EH (cell line): ENCODE measurements at places on chromosomes 11 and 22.
A peak's percentile ranks its signal among the peaks of the same experiment; 100 is the strongest.

GRCh38 chr11:133156986-133157745, 375.1 kb downstream of the OPCML start:
- no peak for DNase-seq

- peak; percentile 52 for DNase-seq
These were observed 2.3 kb upstream of the DUSP8 start for GRCh38 chr11:1574238-1574932.

DNA sequence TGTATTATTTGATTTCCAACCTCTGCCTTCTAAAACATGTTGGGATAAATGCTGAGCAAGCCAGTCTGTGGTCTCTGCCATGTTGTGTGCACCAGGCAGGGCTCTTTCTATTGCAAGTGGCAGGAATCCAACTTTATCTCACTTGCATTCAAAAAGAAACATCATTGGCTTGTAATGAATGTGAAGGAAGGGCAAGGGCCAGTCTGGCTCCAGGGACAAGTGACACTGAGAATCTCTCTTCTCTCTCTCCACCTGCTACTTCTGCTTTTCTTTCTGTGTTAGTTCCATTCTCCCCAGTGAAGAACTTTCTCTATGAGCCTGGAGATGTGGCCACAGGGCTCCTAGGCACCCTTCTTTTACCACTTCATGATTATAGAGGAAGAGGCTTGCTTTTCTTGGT, 329.9 kb upstream of the NCAM1 start:
- DNase-seq = no peak

GRCh38 chr22:21790359-21790758, 54.8 kb upstream of the YPEL1 start:
- no peak for DNase-seq

DNA sequence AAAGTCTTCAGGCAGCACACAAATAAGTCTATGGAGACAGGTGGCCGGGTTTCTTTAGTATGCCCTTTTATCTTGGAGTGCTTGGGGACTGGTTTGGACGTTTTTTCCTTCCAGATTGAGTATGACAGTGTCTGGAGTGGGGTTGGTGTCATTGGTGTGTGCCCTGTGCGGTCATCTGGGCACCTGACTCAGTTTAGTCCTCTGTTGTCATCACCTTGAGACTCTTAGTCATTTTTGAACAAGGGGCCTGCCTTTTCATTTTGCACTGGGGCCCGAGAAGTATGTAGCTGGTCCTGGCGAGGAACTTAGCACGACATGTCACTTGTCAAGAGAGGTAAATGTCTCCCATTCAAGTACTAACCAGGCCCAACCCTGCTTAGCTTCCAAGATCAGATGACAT, 27.2 kb upstream of the MYO18B start:
- DNase-seq = no peak

GRCh38 chr11:73382747-73383146, 6.5 kb downstream of the RELT start:
- DNase-seq = no peak

GRCh38 chr11:60809249-60809648, 24.1 kb downstream of the MS4A10 start:
- no peak for DNase-seq

- DNase-seq = peak; percentile 71
These were observed 129.7 kb downstream of the ST3GAL4 start for GRCh38 chr11:126485021-126485792.

GRCh38 chr11:130999992-131000770, 83.9 kb upstream of the SNX19 start:
- peak; percentile 96 for DNase-seq

GRCh38 chr11:74121804-74122203, 49.0 kb downstream of the C2CD3 start:
- DNase-seq = no peak

GRCh38 chr11:2328021-2328420, 26.2 kb downstream of the TSPAN32 start:
- DNase-seq = no peak

DNA sequence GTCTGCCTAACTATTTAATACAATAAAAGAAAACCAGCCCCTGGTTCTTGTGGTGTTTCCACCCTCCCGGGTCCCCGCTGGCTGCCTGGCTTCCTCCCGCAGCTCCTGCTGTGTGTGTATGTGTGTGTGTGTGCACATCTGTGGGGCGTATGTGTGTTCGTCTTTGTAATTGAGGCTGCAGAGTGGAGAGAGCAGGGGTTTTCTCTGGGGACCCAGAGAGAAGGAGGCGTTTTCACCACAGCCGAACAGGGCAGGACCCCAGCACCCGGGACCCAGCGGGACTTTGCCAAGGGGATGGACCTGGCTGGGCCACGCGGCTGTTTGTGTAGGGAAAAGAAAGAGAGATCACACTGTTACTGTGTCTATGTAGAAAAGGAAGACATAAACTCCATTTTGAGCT, 42.7 kb downstream of the IGLL1 start:
- DNase-seq = no peak

- DNase-seq = no peak
These were observed 105.9 kb upstream of the SLC22A12 start for GRCh38 chr11:64485074-64485473.

DNA sequence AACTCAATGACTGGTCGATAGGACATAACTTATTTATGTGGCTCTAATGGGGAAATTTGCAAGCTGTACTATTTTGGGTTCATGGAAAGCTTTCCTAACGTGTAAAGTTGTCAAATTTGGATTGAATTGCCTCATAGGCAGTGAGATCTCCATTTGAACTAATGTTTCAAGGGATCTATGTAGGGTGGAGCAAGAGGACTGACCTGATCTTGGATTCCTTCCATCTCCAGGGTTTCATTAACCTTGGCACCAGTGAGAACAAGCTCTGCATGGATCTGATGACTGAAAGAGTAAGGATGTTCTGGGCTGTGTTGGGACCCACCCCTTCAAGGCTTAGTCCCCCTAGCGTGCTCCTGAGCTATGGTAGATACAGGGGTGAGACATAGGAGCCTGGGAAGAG, 2.1 kb downstream of the ACCSL start:
- no peak for DNase-seq

DNA sequence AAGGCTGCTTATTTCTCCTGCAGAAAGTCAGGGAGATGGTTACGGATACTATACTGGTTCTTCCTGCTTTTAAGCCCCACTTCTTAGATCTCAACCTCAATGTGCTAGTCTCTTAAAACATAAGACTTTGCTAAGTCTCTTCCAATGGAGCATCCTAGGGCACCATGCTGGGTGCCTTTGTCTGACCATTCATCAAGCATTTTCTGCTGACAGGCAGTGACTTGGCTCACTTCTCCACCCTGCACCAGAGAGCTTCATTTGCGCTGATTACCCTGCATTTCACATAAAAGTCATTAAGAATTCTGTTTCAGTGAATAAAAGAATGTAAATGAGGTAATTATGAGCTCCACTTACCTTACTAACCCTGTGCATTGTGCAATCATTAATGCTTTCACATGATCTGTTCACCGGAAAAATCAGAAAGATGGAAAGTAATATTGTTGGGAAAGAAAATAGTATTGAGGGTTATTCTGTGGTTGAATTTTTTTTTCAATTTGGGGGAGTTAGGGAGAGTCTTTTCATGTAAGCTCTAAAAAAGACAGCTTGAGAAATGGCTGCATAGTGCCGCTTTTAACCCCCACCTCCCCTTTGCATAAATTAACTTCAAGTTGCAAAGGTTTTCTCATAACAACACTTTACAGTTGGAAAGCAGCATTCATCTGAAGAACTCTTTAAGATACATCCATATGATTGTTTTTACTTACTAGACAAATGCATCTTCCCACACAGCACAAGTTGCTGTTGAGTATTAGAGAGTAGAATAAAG, 677.3 kb upstream of the KIRREL3 start:
- no peak for DNase-seq

- DNase-seq = no peak
These were observed 13.6 kb downstream of the SLC22A25 start for GRCh38 chr11:63229815-63230214.

DNA sequence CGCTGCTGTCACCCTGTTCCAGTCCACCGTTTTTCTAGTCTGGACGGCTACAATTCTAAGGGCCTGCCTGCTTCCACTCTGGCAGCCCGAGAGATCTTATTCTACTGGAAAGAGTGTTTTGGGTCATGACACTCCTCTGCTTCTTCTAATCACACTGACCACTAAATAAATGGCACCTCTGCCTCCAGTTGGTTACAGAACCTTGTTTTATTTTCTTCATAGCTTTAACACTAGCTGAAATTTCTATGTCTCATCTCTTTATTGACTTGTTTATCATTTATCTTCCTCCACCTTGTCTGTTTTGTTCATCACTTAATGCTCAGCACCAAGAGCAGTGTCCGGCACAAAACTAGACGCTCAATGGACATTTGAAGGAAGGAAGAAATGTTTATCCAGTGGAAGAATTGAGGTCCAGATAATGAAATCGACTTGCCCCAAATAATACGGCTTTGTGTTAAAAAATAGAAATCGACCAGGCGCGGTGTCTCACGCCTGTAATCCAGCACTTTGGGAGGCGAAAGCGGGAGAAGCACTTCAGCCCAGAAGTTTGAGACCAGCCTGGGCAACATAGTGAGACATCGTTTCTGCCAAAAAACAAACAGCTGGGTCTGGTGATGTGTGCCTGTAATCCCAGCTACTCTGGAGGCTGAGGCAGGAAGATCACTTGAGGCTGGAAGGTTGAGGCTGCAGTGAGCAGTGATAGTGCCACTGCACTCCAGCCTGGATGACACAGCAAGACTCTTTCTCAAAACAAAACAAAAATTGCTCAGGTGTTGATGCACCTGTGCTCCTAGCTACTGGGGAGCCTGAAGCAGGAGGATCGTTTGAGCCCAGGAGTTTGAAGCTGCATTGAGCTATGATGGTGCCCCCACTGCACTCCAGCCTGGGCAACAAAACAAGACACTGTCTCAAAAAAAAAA, 693 bp upstream of the PRR14L start:
- DNase-seq = no peak

DNA sequence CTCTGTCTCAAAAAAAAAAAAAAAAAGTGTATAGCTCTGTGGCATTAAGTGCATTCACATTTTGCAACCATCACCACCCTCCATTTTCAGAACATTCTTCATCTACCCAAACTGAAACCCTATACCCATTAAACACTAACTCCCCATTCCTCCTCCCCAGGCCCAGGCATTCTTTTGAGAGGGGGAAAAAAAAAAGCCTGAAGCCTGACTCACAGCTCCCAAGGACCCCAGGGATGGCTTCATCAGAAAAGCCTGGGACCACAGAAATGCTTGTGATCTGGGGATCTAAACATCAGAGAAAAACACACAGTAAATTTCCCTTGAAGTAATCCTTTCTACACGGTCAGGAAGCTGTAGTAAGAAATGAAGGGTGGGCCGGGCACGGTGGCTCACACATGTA, 10.7 kb upstream of the GTSE1 start:
- peak; percentile 23 for DNase-seq

DNA sequence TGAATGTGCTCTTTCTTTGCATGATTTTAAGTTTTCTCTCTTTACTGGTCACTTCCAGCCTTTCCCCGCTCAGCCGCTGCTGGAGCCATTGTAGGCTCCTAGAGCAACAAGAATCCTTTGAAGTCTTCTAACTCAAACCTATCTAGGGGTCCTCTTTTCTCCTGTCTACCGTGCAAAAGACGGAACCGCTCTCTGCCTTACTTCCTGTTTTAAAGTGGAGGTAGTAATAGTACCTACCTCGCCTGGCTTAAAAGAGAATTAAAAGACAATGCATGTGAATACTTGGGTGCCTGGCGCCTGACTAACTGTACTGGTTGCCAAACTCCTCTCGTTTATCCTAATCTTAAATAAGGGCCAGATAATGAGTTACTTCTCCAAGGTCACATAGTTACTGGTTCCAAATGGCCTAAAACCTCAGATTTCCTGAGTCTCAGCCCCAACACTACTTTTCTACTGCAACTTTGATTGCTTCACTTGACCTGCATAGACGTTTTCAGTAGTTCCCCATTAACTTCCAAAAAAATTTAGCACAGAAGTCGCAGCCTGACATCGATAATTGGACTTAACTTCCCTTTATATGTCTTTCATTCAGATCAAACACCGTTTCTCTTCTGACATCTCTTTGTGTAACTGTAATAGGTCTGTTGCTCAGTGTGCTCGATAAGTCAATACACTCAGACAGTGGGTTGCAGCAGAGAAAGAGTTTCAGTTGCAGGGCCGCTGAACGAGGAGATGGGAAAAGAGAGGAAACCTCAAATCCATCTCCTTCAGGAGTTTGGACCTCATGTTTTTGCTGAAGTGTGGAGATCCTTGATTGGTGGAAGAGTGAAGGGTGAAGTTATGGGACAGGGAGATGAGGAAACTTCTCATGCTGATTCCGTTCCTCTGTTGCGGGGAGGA, 891 bp downstream of the SAMM50 start:
- no peak for DNase-seq

DNA sequence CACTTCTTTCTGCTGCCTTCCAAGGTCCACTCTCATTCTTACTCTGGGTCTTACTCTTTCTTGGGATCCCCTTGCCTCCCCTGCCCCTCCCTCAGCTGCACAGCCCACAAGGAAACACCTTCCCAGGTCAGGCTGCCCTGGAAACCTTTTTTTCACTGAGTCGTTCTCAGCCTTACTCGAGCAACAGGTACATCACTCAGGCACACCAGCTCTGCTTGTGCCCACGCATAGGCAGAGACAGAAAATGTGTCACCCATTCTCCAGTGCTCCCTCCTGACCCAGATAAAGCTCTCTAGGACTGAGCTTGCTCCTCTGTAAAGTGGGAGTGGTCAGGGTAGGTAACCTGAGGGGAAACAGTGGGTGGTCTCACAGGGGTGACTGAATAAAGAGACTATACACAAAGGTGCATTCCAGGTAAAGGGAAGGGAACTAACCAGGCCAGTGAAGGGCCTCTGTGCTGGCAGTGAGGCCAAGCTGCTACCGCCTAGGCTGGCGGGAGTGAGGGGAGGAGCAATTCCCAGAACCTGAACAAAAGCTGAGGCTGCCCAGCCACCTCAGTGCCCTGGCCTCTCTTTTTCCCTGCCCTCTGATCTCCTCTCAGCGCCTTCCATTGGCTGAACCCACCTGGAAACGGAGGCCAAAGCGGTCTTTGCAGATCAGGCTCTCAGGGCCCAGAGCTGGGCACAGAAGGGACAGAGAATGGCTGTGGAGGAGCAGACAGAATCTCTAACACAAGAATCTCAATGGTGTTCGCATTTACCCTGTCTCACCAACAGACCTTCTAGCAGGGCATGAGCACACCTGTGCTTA, 15.9 kb downstream of the PRG3 start:
- no peak for DNase-seq

GRCh38 chr22:48953103-48953720, 874.5 kb downstream of the BRD1 start:
- DNase-seq = no peak

DNA sequence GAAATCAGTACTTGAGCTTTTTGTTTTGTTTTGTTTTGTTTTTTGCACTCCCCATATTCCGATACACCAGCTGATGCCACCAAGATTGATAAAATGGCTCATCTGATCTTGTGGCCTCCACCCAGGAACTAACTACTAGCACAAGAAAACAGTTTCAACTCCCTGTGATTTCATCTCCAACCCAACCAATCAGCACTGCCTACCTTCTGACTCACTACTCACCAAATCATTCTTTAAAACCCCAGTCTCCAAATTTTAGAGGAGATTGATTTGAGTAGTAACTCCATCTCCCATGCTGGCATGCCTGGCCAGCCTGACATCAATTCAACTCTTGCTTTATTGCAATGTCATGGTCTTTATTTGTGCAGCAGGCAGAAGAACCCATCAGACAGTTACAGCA, 16.1 kb upstream of the CRTAM start:
- DNase-seq = no peak

- DNase-seq = no peak
These were observed 71.1 kb downstream of the RTL6 start for GRCh38 chr22:44426981-44427380.

- DNase-seq = no peak
These were observed 74.1 kb downstream of the CDKN1C start for GRCh38 chr11:2811206-2812091.

- DNase-seq = peak; percentile 46
These were observed 517 bp downstream of the HIRA start for GRCh38 chr22:19430890-19431541.
